T-helper 22 cell (primary cell): ENCODE measurements at places on chromosomes 5 and 9.

DNA sequence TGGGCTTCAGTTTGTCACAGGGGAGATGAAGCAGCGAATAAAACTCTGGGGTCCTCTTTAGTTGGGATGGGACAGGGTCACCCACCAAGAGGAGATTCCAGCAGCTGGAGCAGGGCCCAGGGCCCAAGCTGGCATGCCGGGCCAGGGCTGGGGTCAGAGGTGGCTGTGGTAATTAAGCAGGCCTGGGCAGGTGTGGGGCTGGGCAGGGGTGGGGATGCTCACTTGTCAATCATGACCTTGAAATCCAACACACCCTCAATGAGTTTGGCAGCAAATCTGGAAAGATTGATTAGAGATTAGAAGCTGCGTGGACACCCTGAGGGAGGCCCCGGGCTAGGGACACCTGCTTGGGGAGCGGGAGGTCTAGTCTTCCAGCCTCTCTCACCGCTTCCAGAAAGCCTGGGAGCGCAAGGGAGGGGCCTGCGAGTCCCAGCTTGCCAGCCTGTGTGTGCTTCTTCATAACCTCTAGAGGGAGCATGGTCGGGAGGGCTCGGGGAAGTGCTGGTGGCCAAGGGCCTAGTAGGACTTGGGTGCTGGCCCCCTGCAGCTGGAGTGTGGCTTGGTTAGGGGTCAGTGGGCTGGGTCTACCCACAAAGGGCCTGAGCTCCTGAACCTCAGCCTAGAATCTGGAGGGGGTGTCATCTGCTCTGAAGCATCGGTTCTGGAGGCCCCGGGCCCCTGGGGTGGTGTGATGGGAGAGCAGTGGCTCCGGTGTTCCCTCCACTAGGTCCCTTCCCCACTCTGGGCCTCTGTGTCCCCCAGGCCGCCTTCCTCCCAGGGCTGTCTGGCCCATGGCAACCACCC, 7.6 kb downstream of the CRAT start:
- no peak for DNase-seq

DNA sequence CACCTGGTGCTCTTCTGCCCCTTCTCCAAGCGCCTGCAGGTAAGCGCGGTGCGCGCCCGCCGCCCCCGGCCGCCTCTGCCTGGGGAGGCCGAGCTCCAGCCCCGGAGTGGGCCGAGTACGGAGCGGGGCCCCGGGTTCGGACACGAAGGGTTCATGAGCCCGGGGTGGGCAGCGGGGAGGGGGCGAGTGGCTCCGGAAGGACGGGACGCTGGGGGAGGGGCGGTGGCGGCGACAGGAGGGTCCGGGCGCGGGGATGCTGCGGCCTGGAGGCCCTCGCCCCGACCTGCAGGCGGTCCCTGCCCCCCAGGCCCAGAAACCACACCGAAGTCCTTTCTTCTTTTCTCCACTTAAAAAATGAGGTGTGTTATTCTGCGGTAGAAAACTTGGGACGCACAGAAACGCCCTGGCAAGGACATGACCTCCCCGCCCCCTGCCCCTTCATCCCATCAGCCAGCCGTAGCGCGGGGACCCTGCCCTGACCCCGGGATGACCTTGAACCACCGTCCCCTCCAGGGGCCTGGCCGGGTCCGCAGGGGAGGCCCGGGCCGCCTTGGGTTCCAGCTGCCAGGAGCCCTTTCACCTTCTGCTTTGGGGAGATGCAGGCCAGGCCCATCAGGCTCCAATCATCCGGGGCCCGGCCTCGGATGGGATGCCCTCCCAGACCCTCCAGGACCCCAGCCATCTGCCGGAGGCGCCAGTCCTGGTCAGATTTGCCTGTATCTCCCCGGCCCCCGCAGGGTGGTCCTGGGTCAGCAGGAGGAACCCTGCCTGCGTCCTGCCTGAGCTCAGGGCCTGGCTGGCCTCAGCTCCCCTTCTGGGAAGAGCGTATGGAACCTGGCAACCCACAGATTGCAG, 545 bp downstream of the DIPK1B start:
- DNase-seq, result no peak

DNA sequence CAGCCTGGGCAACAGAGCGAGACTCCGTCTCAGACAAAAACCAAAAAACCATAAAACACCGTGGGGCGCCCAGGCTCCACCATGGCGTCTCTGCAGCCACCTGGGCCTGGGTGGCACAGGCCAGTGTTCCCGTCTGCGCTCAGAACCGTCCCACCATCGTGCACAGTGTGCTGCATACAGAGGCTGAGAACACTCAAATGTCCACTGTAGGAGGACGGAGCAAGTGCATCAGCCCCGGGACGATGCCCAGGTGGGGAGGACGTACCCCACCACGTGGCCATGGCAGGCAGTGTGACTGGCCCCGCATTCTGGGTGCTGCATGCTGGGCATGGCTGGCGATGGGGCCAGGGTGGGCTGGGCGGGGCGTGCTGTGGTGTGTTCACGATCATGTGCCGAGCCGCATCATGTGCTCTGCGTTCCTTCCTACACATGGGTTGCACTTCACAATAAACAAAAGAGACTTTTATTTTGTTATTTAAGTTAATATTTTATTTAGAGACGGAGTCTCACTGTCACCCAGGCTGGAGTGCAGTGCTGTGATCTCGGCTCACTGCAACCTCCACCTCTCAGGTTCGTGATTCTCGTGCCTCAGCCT, 37.8 kb downstream of the EXD3 start:
- DNase-seq, result no peak

DNA sequence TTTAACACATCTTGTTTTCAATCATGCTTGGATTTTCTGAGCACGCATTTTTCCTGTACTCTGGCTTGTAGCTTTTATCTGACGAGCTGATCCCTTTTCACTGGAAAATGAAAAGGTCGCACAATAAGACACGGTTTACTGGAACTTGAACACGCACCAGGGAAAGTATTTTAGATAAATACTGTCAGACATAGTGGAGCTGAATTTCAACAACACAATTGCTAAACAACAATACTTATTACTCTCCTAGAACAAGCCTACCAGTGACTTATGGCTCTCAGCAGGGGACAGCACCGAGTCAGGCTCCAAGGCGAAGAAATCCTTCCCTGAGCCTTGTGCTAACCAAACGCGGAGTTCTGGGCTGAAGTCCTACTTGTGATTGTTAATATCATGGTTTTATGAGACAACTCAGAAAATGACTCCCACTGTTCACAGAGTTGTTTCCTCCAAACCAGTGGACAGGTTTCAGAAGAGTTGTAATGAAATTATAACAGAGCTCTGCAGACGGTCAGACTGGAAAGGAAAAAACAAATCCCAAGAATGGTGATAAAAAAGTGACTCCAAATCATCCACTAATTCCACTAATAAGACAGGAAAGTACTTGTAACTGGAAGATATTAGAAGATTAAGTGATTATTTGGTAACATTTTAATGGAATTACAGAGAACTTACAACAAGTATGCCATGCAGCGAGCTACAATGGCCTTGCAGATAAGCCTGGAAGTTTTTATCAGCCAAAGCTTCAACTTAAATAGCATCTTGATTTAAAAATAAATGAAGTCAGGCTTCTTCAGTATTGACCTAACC, 359.6 kb downstream of the EBF1 start:
- no peak for DNase-seq

GRCh38 chr5:156310115-156310514, 16.8 kb upstream of the SGCD start:
- no peak for DNase-seq

GRCh38 chr9:112296929-112297328, 36.5 kb downstream of the PTBP3 start:
- no peak for DNase-seq

- no peak for DNase-seq
Measured at GRCh38 chr5:10307206-10308148, at the start of gene CMBL. TSS of gene CMBL (minus strand) at chr5:10307902. CDS start at chr5:10290762, 17,140 bp downstream.

DNA sequence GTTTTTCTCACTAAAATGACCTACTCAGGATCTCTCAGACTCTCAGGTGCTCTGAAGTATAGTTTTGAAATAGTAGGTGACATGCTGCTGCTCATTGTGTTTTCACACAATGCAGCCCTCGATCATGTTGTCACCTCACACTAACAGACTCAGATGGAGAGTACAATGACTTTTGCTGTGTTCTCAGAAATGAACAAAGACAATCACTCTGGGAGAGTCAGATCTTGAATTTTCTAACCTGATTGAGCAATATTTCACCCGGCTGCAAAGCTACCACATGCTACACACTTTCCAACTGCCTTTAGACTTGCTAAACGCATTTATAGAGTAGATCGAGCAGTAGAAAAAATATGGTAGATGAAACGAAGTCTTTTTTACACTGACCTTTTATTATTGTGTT, 113.4 kb downstream of the ST8SIA4 start:
- no peak for DNase-seq

- no peak for DNase-seq
Measured at GRCh38 chr5:66652818-66653217, 56.6 kb downstream of the MAST4 start.

- no peak for DNase-seq
Measured at GRCh38 chr5:142327111-142327842, 2.5 kb upstream of the SPRY4 start.

- no peak for DNase-seq
Measured at GRCh38 chr5:120103495-120103894, 360.6 kb upstream of the PRR16 start.

DNA sequence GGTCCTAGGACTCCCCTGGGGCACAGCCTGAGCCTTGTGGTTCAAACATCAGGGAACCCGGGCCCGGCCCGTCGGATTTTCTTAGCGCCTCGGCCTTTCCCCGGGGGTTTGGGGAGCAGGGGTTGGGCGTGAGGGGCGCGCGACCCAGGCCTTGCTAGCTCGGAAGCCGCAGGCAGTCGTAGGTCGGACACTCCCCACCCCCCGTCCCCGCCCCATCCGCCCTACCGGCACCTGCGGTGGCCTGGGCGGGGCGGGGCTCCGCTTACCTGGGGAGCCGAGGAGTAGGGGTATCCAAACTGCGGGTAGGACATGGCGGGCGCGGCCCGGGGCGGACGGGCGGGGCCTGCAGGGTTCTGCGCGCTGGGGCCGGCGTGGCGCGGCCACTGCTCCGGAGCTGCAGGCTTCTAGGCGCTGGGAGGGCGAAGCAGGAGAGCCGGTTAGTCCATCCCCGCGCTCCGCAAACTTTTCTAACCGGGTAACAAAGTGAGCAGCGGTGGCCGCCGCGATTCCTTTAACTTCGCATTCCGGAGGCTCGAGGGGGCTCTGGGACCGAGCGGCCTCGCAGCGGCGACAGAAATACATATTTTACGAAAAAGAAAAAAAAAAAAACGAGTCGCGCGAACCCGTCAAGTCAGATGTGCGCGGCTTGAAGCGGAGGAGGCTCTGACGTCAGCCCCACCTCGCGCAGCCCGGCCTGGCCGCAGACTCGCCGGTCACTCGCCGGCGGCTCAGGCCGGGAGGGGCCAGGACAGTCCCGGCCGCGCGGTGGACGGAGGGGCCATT, at the start of gene IRX4:
Gene IRX4, minus strand, starts transcription at position 589 of the 783 bp plus-strand sequence. Its CDS starts 278 bp downstream, at position 311.
- DNase-seq, result no peak

GRCh38 chr5:136626531-136626930, 261.2 kb upstream of the TRPC7 start:
- no peak for DNase-seq

GRCh38 chr5:68759593-68759992, 334.2 kb upstream of the SLC30A5 start:
- no peak for DNase-seq

GRCh38 chr5:54440456-54440893, 15.0 kb upstream of the HSPB3 start:
- DNase-seq, result no peak

DNA sequence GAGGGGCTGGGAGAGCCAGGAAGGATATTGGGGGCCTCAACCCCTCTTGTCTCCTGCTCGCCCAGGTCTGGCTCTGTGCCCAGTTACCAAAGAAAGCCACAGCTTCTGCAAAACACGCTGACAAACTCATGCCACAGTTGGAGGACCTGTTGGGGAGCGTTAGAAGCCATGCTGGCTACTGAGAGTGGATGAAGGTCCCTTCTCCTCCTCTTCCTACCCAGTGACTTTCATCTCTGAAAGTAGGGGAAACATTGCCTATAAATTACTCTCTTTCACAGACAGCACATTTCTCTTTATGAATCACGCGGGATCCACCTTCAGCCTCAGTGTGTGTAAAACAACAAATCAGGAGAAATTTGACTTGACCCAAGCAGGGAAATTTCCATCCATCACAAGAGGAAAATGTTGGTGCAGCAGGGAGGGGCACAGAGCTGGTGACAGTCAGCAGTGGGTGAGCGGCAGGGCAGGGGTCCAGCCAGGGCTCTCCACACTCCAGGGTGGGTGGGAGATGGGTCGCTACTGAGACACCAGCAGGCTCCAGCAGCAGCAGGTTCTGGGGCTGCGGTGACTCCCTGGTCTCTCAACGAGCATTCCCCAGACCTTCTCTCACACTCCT, 181.9 kb downstream of the FGF18 start:
- no peak for DNase-seq

GRCh38 chr9:110672873-110673510, 4.4 kb downstream of the MUSK start:
- DNase-seq, result no peak

GRCh38 chr5:1550287-1551076, 26.7 kb upstream of the LPCAT1 start:
- no peak for DNase-seq

GRCh38 chr5:140094889-140095288, 19.0 kb upstream of the PURA start:
- no peak for DNase-seq

GRCh38 chr9:6715755-6716643, 41.8 kb upstream of the KDM4C start:
- peak; percentile 37 for DNase-seq

DNA sequence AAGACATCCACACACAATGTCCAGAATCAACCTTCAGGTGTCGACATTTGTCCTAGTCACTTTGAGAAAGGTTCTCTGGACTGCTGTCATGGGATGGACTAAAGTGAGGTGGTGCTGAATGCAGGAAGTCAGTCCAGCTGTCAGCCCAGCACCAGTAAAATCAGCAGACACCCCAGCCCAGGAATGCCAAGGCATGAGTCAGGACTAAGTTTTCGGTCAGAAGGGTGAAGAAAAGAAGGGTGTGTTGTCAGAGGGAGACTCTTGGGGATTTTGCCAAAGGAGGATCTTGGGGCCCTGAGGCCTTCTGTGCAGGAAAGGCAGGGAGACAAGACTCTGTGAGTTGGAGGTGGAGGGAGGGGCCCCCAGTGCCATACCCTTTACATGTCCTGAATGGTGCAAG, 69.0 kb upstream of the XPA start:
- DNase-seq, result no peak
